Left lung (tissue), 14 donors: ENCODE measurements at places on chromosomes 6 and 20. TPM values are rescaled to one million over a fixed set of nuclear protein-coding genes. Genes with fewer than 3 reads are reported as not detected.

DNA sequence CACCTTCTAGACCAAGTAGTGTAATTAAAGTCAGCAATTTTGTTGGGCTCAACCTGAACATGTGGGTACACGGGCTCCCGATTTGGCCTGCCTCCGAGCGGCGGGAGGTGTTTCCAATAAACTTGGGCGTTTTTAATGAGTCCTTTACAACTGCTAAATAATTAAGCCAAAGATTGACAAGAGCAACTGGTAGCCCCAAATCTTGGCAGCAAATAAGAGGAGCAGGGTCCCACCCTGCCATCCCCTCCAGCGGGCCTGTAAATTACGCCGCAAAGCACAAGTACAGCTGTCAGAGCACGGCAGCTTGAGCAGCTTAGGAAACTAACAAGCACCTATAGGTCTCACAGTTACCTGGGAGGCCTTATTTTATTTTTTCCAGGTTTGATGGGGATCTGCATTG lies 217.1 kb downstream of the BMP7 start:
- H3K4me3 ChIP-seq = no peak overlapping the region
- no peaks in the 10 kb centered on the region for H3K27me3 ChIP-seq
- H3K36me3 ChIP-seq = no peaks in the 10 kb centered on the region
- no peaks in the 10 kb centered on the region for H3K4me1 ChIP-seq

Gene FGD2
- total RNA-seq = 24.7 TPM

Gene RIMS1
- total RNA-seq = 2.0 TPM

DNA sequence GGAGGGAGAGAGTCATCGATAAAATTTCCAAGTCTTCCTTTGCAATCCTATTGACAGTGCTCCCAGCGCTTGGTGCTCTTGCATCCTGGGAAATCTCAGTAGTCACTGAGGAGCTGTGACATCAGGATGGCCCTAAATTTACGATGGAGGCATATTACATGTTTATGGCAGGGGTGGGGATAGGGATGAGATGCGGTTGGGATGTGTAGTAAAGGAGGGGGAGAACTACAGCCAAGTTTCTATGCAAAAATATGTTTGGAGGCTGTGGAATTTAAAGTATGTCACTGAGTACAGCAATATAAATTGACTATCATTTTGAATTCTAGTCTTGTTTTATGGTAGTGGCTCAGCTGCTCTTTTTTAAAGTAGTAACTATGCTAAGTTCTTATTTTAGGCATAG lies 544.9 kb downstream of the PKHD1 start:
- no peaks in the 10 kb centered on the region for H3K4me1 ChIP-seq
- DNase-seq = no peak
- H3K4me3 ChIP-seq = no peak overlapping the region

Gene NKX2-4
- not detected for total RNA-seq

DNA sequence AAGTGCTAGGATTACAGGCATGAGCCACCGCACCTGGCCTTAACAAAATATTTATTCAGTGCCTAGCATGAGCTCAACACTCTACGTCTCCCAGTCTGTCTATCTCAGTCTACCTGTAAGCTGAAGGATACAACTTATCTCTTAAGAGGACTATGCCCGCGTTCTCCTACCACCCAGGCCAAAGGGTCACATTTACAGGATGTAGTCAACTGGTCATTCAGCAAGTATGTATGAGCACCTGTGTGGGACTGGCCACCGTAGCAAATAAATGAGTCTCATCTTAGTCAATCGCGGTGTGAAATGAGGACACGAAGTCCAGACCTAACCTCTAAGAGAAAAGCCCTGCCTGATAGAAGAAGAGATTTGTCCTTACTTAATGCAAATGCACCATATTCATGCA lies 49.9 kb downstream of the MUC22 start:
- H3K27me3 ChIP-seq = no peaks in the 10 kb centered on the region
- no peak overlapping the region for H3K4me3 ChIP-seq
- H3K27ac ChIP-seq = no peak overlapping the region
- H3K36me3 ChIP-seq = no peaks in the 10 kb centered on the region
- peaks cover 5% of the 10 kb centered on the region for H3K4me1 ChIP-seq
- DNase-seq = no peak

DNA sequence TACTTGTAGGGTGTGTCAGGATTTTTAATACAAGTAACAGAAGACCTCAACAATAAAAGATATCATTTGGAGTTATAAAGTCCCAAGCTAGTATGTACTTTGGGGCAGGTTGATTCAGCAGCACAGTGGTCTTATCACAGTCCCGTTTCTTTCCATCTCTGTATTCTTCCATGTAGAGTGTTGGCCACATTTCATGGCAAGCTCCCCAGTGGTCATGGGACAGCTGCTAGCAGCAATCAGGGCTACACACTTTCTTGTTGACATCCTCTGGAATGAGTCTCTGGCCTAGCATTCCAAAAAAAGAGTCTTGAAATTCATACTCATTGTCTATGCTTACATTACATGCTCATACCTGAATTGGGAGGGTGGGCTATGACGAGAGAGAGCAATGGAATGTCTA lies 53.2 kb downstream of the SOBP start:
- no peak overlapping the region for H3K4me3 ChIP-seq
- no peak overlapping the region for H3K27ac ChIP-seq
- no peak for DNase-seq
- H3K27me3 ChIP-seq = no peaks in the 10 kb centered on the region
- H3K4me1 ChIP-seq = no peaks in the 10 kb centered on the region

GRCh38 chr20:57213291-57213690 lies 53.1 kb downstream of the BMP7 start:
- H3K4me1 ChIP-seq = no peaks in the 10 kb centered on the region
- DNase-seq = no peak
- no peak overlapping the region for H3K4me3 ChIP-seq
- H3K27me3 ChIP-seq = peaks cover 7% of the 10 kb centered on the region
- no peaks in the 10 kb centered on the region for H3K36me3 ChIP-seq

Gene RAET1L
- not detected for total RNA-seq
